Sigmoid colon (tissue), 7 donors: ENCODE measurements at places on chromosomes 7 and 10. TPM values are rescaled to one million over a fixed set of nuclear protein-coding genes. Genes with fewer than 3 reads are reported as not detected.

GRCh38 chr10:61814160-61814559 lies 87.3 kb upstream of the ARID5B start:
- no peak overlapping the region for H3K27ac ChIP-seq
- H3K27me3 ChIP-seq = no peaks in the 10 kb centered on the region
- no peaks in the 10 kb centered on the region for H3K4me1 ChIP-seq
- DNase-seq = no peak

GRCh38 chr10:62852961-62853702 lies 37.0 kb upstream of the EGR2 start:
- H3K27ac ChIP-seq = no peak overlapping the region
- no peak overlapping the region for H3K4me3 ChIP-seq
- no peaks in the 10 kb centered on the region for H3K36me3 ChIP-seq
- no peaks in the 10 kb centered on the region for H3K27me3 ChIP-seq
- DNase-seq = no peak

- no peaks in the 10 kb centered on the region for H3K36me3 ChIP-seq
- no peak for DNase-seq
- no peak overlapping the region for H3K27ac ChIP-seq
- no peak overlapping the region for H3K4me3 ChIP-seq
- no peaks in the 10 kb centered on the region for H3K4me1 ChIP-seq
These were observed 26.6 kb downstream of the MKX start for GRCh38 chr10:27719052-27719451.

DNA sequence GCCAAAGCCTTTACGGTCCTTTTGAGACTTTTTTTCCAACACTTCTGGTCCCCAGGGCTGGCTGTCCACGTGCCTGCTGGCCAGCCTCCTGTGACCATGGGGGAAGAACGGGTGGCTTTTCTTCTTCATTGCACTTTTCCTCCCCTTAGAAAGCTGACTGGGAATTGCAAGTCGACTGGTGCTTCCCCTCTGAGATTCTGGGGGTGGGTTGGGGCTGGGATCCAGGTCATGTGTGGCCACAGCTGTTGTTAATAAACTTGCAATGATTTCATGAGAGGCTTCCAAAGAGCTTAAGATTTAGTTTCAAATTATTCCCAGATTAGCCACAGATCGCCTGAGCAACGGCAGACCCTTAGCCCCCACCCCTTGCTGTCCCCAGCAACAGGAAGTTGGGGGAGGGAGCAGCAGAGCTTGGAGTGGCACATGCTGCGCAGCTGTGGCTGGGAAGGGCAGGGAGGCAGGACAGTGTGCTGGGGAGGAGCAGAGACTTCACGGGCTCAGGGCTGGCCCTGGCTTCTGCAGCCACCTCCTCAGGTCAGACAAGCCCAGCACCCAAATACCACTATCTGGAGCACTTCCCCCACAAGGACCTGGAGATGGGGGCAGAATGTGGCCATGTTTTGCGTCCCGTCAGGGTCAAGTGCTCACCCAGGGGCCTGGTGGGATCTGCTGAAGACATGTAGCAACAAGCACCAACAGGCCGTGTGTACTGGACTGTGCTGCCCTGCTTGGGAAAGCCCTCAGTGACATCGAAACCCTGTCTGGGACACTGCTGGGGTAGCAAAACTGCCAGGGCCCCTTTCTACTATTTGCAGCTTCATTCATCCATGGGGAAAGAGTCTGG lies 147.1 kb downstream of the RNF216 start:
- peaks cover 74% of the 10 kb centered on the region for H3K4me1 ChIP-seq
- H3K27me3 ChIP-seq = no peaks in the 10 kb centered on the region
- DNase-seq = peak; percentile 86
- H3K36me3 ChIP-seq = peaks cover 10% of the 10 kb centered on the region
- no peak overlapping the region for H3K4me3 ChIP-seq
- peak overlapping the region; percentile 81 for H3K27ac ChIP-seq

DNA sequence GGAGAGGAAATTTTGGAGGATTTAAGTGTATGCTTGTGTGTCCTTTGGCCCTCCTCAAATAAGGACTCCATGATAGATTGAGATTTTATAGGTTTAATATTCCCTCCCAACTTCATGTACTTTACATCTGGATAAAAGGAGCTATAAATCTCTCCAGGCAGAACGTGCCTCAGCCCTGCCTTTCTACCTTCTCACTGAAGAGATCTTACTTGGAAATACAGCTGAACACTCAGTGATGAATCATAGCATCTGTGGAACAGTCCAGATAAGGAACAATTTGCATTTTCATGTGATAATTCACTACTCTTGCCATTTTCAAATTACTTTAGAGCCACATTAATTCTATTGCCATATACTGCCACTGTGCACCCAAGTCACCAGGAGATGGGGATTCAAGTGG lies 364.6 kb upstream of the PODXL start:
- no peaks in the 10 kb centered on the region for H3K4me1 ChIP-seq
- no peaks in the 10 kb centered on the region for H3K27me3 ChIP-seq
- no peak overlapping the region for H3K4me3 ChIP-seq
- H3K27ac ChIP-seq = no peak overlapping the region

DNA sequence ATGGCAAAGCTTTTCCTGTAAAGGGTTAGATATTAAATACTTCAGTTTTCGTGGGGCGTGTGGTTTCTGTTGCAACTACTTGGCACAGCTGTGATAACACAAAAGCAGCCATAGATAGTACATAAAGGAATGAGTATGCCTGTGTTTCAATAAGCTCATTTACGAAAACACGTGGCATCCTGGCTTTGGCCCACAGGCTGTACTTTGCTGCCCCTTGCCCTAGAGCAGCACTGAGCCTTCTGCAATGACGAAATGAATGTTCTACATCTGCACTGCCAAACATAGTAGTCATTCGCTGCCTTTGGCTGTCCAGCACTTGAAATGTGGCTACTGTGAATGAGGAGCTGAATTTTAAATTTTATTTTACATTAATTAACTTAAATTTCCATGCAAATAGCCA lies 376.2 kb upstream of the TPK1 start:
- DNase-seq = no peak
- H3K27ac ChIP-seq = no peak overlapping the region
- H3K27me3 ChIP-seq = no peaks in the 10 kb centered on the region
- no peak overlapping the region for H3K4me3 ChIP-seq
- no peaks in the 10 kb centered on the region for H3K36me3 ChIP-seq

GRCh38 chr10:109861081-109861480 lies 62.2 kb downstream of the XPNPEP1 start:
- no peak for DNase-seq
- H3K36me3 ChIP-seq = peaks cover 37% of the 10 kb centered on the region
- no peaks in the 10 kb centered on the region for H3K27me3 ChIP-seq

DNA sequence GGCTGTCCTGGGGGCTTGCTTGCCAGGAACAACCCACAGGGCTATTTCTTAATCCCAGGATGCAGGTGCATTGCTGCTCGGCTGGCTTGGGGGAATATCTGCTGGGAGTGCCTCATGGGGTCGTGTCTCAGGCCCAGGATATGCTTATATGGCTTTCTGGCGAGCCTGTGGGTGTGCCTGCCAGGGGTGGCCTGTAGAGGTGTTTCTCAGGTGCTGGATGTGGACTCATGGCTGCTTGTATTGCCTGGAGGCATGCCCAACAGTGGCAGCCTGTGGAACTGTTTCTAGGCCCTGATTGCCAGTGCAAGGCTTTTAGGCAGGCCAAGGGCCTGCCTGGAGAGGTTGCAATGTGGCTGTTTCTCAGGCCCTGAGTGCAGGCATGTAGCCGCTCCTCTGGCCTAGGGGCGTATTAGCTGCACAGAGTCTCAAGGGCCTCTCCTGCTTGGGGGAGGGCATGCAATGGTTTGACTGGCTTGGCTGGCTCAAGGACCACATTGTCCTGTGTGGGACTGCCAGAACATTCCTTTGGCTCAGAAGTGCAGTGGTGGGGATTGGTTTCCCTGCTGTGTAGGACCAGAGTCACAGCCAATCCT lies 202.1 kb downstream of the ATRNL1 start:
- no peak overlapping the region for H3K4me3 ChIP-seq
- no peaks in the 10 kb centered on the region for H3K36me3 ChIP-seq
- DNase-seq = no peak

DNA sequence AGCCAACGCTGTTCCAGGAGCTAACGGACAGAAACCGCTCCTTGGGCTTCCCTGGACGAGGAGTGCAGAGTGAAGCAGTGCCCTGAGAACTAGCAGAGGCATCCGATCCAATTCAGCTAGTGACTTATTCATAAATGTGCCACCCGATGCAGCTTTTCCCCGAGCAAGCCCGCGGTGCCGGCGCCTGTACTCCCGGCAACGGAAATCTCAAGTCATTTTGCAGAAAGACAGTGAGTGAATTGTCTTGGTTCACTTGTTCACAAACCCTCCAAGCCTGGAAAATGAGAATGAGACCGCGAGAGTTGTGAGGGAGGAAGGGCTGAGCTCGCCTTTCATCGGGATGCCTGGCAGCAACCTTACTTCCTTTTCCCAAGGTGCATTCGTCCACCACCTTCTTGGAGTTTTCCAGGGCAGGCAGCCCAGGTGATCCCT lies 87.5 kb downstream of the COBL start:
- no peaks in the 10 kb centered on the region for H3K27me3 ChIP-seq
- no peaks in the 10 kb centered on the region for H3K4me1 ChIP-seq
- no peaks in the 10 kb centered on the region for H3K36me3 ChIP-seq
- peak overlapping the region; percentile 3 for H3K27ac ChIP-seq

GRCh38 chr7:23418046-23418445 lies 52.2 kb downstream of the IGF2BP3 start:
- H3K27ac ChIP-seq = no peak overlapping the region
- H3K27me3 ChIP-seq = no peaks in the 10 kb centered on the region
- no peak overlapping the region for H3K4me3 ChIP-seq
- H3K36me3 ChIP-seq = no peaks in the 10 kb centered on the region

DNA sequence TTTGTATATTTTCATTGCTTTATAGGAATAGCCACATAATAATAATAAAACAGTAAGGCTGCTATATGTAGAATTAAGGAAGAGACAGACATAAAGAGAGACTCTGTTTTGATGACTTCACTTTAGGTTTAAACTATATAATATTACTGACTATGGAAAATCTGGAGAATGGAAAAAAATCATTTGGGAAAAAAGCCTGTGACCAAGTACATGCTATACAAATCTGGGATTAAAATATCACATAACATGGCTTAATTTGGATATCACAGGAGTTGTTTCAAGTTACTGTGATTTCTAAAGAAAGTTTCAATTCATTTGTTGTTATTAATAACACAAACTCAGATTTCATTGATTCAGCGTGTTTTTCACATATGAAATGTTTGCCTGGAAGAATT lies 7.7 kb downstream of the PLCE1 start:
- H3K4me1 ChIP-seq = peaks cover 16% of the 10 kb centered on the region
- H3K27ac ChIP-seq = no peak overlapping the region
- no peaks in the 10 kb centered on the region for H3K36me3 ChIP-seq
- no peak for DNase-seq

GRCh38 chr10:17737027-17737965 lies 14.7 kb upstream of the TMEM236 start:
- no peaks in the 10 kb centered on the region for H3K36me3 ChIP-seq
- no peak overlapping the region for H3K4me3 ChIP-seq
- no peaks in the 10 kb centered on the region for H3K27me3 ChIP-seq
- DNase-seq = no peak
- H3K4me1 ChIP-seq = no peaks in the 10 kb centered on the region

DNA sequence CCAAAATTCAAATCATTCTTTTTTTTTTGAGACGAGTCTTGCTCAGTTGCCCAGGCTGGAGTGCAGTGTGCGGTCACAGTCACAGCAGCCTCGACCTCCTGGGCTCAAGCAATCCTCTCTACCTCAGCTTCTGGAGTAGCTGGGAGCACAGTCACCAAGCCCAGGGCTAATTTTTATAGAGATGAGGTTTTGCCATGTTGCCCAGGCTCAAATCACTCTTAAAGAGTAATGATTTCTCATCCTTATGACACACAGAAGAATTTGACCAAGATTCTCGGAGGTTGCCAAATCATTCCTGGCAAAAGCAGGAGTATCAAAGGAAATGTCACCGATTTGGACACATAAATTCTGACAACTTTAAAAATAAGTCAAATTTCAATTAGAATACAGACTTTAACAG lies 39.1 kb downstream of the SIRT1 start:
- no peak for DNase-seq
- no peaks in the 10 kb centered on the region for H3K4me1 ChIP-seq
- H3K4me3 ChIP-seq = no peak overlapping the region
- no peaks in the 10 kb centered on the region for H3K27me3 ChIP-seq
- no peak overlapping the region for H3K27ac ChIP-seq
- no peaks in the 10 kb centered on the region for H3K36me3 ChIP-seq

GRCh38 chr10:18449611-18450026 lies 201.8 kb downstream of the NSUN6 start:
- H3K27ac ChIP-seq = no peak overlapping the region
- no peaks in the 10 kb centered on the region for H3K36me3 ChIP-seq
- no peaks in the 10 kb centered on the region for H3K27me3 ChIP-seq
- H3K4me1 ChIP-seq = no peaks in the 10 kb centered on the region

Gene SPRN
- total RNA-seq = 0.41 TPM

Gene SLC16A12
- 2.9 TPM for total RNA-seq

Gene CALCR
- not detected for total RNA-seq

Gene PHYHIPL
- 2.0 TPM for total RNA-seq

Gene COL17A1
- not detected for total RNA-seq

Gene GIMAP4
- total RNA-seq = 24.1 TPM

Gene ACADSB
- 17.8 TPM for total RNA-seq

Gene C10orf53
- not detected for total RNA-seq
